ENCODE measurements at places on chromosomes 16 and 17.

- no peak for DNase-seq
These were observed 580.2 kb downstream of the CDH11 start for GRCh38 chr16:64541621-64542020.

DNA sequence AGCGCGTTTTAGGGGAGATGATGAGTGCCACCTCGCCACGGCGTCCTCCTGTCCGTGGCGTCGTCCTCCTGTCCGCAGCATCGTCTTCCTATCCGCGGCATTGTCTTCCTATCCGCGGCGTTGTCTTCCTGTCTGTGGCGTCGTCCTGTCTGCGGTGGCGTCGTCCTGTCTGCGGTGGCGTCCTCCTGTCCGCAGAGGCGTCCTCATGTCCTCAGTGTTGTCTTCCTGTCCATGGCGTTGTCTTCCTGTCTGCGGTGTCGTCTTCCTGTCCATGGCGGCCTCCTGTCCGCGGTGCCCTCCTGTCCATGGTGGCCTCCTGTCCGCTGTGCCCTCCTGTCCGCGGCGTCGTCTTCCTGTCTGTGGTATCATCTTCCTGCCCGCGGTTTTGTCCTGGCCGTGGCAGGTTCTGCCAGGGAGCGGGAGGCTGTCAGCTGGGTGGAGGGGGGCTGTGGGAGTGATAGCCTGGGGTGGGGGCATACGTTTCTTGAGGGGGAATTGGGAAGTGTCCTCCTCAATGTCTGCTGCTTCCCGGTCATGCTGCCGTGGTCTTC is 30.9 kb downstream of the TBCD start:
- DNase-seq = no peak

GRCh38 chr16:84521497-84521770 is 17.0 kb upstream of the MEAK7 start:
- no peak for DNase-seq

- DNase-seq = no peak
These were observed 43.5 kb downstream of the ABAT start for GRCh38 chr16:8717892-8718415.

- no peak for DNase-seq
These were observed 50.9 kb upstream of the MTSS2 start for GRCh38 chr16:70736465-70737376.

- DNase-seq = no peak
These were observed 1.8 kb downstream of the MMP15 start for GRCh38 chr16:58027161-58027915.

DNA sequence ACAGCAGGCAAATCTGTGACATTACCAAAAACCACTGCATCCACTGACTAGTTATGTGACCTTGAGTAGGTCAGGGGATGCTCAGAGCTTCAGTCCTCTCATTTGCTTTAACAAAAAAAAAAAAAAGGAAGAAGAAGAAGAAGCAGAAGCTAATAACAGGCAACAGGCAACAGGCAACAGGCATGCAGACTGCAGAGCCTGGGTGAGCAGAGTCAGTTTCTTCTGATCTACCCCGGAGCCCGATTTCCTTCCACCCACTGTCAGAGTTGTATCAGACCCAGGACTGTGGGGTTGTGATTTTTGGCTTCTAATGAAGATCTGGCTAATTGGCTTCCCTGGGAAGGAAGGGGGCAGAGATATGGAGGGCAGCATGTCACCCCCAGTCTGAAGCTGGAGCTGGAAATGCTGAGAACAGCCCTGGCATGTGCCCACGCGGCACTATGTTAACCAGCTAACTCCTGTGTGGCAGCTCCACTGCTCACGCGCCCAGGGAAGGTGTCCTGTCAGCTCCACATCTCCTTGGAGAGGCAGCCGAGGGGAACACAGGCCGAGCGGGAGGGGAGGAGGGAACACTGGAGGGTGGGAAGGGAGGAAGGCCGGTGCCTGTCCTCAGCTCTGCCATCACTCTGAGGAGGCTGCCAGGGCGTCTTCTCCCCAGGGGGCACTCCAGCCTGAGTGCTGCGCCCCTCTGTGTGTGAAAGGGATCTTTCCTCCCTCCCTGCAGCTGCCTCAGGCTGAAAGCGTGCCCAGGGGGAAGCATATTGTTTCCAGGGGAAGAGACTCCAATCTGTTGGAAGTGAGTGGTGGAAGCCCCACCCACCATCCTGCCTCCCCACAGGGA is 17.6 kb downstream of the SRCIN1 start:
- no peak for DNase-seq

DNA sequence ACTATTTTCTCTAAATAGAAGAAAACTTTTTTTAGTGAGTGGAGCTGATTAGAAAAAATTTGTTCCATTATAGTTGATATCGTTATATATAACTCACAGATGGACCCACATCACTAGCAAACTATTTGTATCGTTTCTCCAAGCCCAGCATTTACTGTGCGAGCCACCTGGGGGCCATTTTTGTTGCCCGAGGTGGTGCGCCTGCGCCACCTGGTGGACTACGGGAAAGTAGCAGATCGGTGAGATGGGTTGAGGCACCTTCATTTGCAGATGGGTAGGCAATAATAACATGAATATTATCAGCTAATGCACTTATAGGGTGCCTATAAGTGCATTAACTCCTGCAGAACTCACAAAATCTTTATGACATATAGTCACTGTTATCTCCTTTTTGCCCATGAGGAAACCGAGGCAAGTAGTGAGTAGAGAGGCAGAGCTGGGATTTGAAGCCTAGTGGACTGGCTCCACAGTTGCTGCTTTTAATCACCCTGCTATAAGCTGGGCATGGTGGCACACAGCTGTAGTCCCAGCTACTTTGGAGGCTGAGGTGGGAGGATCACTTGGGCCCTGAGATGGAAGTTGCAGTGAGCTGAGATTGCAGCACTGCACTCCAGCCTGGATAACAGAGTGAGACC is 23.2 kb upstream of the NTN1 start:
- DNase-seq = peak; percentile 82

GRCh38 chr17:77535435-77535834 is 394.7 kb downstream of the SEC14L1 start:
- DNase-seq = no peak

DNA sequence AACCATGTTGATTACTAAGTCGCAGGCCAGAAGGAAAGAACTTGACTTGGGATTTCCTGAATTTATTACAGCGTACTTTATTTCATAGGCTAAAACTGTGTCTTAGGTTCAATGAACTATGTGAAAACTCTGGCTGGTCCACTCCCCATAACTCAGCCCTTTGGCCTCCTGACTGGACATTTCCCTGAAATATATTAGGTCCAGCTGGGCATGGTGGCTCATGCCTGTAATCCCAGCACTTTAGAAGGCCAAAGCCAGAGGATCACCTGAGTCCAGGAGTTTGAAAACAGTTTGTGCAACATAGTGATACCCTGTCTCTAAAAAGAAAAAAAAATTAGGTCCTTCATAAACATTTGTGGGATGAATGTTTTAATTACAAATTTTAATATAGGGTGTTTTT is 97.0 kb downstream of the CYLD start:
- no peak for DNase-seq

GRCh38 chr16:50688083-50688482 is 5.3 kb upstream of the NOD2 start:
- DNase-seq = no peak

DNA sequence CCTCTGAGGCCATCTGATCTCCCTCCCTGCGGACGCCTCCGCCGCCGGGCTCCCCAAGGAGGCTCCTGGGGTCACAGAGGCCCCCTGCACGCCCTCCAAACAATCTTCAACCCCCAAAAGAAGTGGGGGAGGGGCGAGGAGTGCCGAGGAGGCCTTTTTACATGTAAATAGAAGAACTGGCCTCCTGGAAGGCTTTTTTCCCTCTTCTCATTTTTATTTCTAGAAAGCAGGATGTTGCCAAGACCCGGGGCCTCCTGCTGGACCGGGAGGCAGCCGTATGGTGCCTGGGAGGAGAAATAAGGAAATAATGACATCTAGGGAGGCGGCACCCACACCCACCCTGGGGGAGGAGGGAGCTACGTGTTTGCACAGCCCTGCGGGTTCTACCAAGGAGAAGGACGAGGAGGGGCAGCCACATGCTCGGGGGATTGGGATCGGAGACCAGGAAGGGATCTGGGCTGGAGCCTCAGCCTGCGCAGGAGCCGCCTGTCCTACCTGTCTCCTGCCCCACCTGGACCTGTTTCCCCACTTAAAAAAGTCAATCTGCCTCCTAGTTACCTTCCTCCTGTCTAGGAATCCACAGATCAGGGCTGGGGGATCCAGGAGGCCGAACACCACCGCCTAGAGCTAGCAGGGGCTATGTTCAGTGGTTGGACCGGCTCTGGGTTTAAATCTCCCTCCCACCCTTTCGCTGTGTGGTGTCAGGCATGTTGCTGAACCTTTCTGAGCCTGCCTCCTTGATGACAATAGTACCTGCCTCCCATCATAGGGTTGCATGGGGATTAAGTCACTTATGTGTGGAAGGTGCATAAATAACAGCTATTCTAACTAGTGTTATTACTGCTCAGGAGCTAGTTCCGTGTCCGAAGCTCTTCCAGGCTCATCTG is 175.7 kb upstream of the GSE1 start:
- DNase-seq = no peak

GRCh38 chr16:13912891-13913290 is 7.1 kb upstream of the ERCC4 start:
- no peak for DNase-seq

GRCh38 chr16:84918006-84918909 is 93.1 kb downstream of the ZDHHC7 start:
- DNase-seq = no peak

DNA sequence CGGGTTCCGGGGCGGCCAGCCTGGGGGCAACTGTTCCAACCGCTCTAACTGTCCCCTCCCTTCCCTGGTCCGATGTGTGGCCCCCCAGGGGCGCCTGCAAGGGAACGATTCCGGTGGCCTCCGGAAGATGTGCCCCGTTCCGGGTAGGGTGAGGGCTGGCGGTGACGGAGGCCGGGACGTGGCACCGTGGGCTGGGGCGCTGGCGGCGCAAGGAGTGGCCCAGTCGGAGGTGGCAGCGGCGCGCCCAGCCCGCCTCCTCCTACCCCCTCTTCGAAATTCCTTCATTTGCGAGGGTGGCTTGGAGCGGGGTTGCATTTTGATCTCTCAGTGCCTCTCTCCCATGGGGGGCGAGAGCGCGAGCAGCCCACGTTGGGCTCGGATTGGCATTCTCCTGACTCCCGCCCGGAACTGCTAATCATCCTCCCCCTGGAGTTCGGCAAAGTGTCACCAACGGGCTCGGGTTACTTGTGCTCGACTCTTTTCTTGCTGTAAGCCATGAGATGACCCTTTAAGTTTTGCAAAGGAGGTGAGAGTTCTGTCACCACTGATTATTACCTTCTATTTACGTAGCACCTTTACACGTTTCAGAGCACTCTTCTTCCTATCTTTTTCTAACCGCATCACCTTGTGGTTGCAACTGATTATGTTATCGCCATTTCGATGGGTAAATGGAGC is 622 bp downstream of the NDEL1 start:
- peak; percentile 59 for DNase-seq

GRCh38 chr17:75088465-75089417 is 987 bp downstream of the SLC16A5 start:
- no peak for DNase-seq

- no peak for DNase-seq
These were observed 26.2 kb upstream of the CORO1A start for GRCh38 chr16:30157214-30157613.

- DNase-seq = no peak
These were observed 75.5 kb downstream of the SLC5A11 start for GRCh38 chr16:24921229-24921628.

- no peak for DNase-seq
These were observed 16.2 kb downstream of the PAM16 start for GRCh38 chr16:4334724-4335495.

GRCh38 chr17:34556384-34556783 is 23.0 kb upstream of the TMEM132E start:
- DNase-seq = no peak
